CD4-positive, alpha-beta T cell treated with Interleukin-2 at 100 ng/mL for 4 hours (primary cell): ENCODE measurements at places on chromosomes 13 and 19.
A peak's percentile ranks its signal among the peaks of the same experiment; 100 is the strongest.

GRCh38 chr13:80612804-80613203, 271.9 kb upstream of the SPRY2 start:
- DNase-seq, result no peak

- DNase-seq, result no peak
Observed at GRCh38 chr13:79468819-79469218, 12.1 kb upstream of the NDFIP2 start.

DNA sequence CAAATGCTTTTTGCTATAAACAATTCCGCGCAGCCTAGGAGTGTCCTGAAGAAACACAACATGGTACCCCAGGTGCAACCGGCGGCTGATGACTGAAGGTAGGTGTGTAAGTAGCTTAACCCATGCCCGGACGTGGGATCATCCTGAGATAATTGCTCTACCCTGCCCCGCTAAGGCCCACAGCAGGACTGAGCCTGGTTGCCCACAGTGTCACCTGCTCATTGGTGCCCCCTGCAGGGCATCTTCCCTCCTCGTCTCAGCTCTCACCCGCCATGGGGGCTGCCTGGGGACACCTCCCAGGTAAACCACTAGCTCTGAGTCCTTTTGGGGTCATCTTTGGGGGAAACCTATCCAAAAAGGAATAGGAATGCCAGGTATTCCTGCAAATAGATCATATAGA, 22.3 kb downstream of the TMEM161A start:
- peak; percentile 45 for DNase-seq

- no peak for DNase-seq
Observed at GRCh38 chr19:56301155-56301554, 13.5 kb downstream of the ZSCAN5A start.

DNA sequence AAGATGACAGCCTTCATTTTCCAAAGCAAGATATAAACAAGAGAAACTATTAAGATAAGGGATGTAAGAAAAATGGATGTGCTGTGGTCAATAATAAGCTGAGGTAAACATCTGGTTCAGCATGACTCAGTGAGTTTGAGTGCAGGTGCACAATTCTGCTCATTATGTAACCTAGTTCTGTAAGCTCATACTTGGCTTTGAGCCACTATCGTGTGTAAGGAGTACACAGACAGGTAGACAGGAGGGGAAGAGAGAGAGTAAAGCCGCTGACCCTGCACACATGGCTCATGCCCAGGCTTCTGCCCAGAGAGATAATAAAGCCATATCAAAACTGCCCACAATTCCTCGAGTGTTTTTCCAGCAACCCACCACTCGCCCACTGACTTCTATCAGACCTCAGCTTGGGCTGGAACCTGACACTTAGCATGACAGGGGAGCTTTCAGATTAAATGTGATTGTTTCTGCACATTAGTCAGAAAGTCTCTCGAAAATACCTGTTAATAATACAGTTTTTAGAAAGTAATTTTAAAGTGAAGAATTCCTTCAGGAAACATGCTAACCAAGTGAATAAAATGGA, 51.7 kb downstream of the ZNF91 start:
- DNase-seq, result no peak

- no peak for DNase-seq
Observed at GRCh38 chr19:5553892-5554291, 13.9 kb downstream of the TINCR start.

DNA sequence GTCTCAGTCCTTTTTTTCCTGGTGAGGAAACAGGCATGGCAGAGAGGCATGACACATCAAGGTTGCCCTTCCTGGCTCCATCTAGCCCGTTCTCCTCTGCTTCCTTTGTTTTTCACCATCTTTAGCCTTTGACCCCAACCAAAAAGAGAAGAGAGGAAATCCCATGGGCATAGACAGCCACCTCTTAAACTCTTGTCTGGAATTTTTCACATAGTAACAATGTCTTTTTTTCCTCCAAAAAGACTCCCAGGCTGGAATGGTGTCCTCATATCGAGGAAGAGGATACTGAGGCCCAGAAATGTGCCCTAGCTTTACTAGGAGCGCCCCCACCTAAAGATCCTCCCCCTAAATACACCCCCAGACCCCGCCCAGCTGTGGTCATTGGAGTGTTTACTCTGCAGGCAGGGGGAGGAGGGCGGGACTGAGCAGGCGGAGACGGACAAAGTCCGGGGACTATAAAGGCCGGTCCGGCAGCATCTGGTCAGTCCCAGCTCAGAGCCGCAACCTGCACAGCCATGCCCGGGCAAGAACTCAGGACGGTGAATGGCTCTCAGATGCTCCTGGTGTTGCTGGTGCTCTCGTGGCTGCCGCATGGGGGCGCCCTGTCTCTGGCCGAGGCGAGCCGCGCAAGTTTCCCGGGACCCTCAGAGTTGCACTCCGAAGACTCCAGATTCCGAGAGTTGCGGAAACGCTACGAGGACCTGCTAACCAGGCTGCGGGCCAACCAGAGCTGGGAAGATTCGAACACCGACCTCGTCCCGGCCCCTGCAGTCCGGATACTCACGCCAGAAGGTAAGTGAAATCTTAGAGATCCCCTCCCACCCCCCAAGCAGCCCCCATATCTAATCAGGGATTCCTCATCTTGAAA, at the start of gene GDF15:
TSS of gene GDF15 (plus strand) at position 484 of the 868 bp plus-strand sequence. CDS start at position 516, 32 bp downstream.
- DNase-seq, result no peak

DNA sequence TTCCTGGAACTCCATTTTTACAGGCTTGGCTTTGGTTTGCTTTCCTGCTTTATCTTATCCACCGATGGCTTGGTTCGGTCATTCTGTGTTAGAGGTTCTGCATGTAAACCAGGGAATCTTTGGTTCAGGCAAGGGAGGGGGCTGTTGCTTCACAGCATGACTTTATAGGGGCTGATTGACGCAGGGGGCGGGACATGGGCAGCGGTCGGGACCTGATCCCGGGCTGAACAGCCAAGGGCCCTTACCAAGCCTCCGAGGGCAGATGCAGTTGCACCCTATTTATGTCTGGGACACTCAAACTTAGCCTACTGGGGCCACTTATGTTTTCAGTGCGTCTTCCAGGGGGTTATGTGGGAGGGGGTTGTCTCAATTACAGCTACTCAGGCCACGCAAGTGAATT, 312.4 kb downstream of the ZNF536 start:
- no peak for DNase-seq

DNA sequence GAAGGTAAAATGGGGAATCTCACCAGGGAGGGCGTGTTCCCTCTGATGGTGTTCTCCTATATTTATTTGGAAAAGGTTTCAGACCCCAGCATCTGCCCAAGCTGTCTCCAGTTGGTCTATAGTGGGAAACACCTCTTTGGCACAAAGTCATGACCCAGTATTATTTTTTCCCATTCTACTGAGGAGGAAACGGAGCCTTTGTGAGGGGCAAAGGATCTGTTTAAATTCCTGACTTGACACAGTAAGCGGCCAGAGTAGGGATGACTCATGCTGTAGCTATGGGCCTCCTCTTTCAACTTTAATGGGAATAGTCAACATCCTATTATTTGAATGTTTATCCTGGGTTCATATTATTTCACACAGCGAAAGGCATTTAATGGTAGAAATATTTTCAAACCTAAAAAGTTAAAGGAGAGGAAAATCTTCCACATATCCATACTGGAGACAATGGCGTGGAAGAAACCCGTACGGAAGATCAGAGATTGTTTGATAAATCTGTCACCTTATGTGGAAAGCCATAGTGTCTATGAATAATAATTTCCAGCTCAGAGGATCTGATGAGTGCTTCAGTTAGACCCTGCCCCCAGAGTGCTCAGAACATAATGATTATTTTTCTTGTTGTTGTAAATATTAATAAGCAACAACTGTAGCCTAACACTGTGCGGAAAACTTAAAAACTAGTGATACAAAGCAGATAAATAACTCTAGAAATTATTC, 126.0 kb downstream of the FOXO1 start:
- no peak for DNase-seq

- DNase-seq, result no peak
Observed at GRCh38 chr19:55101261-55101660, 16.2 kb downstream of the PPP1R12C start.

DNA sequence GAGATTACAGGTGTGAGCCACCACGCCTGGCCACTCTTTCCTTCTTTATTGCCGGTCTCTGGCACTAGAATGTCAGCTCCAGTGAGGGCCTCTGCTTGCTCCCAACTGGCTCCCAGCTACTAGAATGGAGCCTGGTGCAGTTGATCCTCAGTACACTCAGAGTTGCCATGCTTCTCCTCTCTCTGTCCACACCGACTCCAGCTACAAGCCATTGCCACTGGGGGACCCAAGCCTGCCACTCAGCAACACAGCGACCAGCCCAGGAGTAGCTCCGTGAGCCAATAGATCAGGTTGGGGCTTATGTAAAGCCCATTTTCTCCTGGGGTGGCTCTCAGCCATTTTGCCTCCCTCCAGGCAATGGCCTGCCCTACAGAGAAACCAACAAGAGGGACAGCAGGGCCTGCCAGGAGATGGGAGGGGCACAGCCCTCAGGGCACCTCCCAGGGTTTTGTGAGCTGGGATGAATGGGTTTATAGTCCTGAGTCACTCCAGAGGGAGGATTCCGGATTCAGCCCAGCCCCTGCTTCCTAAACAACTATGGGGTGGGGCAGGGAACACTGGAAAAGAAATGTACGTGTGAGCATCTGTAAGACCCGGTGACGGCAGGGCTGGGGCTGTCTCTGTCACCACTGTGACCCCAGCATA, 36.5 kb downstream of the OPA3 start:
- no peak for DNase-seq

DNA sequence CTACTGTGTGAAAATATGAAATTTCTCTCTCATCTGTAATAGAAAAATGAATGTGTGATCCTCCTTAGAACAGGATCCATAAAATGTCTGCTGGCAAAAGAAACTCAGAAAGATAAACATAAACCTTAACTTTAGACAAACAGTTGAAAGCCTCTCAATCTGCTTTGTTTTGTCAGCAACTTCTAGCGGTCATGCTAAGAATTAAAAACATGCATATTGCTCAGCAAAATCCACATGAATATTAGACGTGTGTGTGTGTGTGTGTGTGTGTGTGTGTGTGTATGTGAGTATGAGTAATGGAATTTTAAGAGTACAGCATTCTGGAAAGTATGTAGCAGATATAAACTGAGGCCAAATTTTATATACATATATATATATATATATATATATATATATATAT, 1779.2 kb upstream of the MIR17HG start:
- no peak for DNase-seq

DNA sequence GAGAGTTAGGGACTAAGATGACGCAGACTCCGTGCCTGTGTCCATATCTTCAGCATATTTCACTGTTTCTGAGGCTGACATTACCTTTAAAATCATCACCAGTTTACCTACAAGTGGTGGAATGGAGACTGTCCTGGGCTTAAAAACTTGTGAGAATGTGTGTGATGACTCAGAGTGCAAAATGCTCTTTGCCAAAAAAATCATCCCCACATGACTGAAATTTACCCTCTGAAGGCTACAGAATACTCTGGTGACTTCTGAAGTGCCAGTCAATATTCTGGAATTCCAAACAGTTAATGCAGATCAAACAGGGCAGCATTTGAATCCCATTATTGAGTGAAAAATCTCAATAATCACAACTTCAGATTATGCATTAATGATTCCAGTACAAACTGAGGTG, 901.4 kb downstream of the EFNB2 start:
- no peak for DNase-seq

GRCh38 chr13:63954683-63955082, 2539.0 kb upstream of the PCDH20 start:
- no peak for DNase-seq

DNA sequence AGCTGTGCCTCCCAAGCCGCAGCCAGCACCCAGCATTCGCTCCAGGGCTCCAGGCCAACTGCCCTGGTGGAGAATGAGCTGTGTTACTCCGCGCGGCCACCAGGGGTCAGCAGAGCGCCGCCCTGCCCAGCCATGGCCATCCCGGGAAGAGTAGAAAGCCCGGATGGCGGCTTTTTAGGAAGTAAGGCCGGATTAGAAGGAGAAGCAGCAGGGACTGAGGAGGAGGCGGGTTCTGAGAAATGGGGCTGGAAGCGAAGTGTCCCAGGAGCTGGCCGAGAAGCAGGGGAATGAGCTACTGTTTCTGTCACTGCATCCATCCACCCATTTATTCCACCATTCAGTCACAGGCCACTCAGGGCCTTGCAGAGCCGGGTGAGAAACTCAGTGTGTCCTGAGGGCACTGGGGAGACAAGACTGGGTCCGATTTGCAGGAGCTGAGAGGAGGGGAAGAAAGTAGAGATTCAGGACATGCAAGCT, 6.6 kb upstream of the NPAS1 start:
- peak; percentile 67 for DNase-seq

DNA sequence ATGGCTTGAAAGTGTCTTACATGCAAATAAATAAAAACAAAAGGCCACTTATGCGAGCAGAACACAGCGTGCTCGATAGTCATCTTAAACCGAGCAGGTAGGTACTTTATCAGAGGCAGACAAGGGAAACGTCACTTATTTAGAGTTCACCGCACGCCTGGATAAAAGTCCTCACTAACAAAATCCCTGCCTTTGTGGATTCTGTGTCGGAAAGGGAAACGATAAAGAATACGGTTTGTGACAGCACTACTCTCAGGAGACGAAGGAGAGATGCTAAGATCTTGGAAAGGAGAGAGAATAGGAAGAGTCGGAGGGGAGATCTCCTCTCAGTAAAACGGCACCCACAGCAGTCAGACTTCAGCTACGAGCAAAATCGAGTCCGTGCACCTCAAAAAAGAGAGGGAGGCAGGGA, 581 bp downstream of the RCBTB1 start:
- peak; percentile 19 for DNase-seq

DNA sequence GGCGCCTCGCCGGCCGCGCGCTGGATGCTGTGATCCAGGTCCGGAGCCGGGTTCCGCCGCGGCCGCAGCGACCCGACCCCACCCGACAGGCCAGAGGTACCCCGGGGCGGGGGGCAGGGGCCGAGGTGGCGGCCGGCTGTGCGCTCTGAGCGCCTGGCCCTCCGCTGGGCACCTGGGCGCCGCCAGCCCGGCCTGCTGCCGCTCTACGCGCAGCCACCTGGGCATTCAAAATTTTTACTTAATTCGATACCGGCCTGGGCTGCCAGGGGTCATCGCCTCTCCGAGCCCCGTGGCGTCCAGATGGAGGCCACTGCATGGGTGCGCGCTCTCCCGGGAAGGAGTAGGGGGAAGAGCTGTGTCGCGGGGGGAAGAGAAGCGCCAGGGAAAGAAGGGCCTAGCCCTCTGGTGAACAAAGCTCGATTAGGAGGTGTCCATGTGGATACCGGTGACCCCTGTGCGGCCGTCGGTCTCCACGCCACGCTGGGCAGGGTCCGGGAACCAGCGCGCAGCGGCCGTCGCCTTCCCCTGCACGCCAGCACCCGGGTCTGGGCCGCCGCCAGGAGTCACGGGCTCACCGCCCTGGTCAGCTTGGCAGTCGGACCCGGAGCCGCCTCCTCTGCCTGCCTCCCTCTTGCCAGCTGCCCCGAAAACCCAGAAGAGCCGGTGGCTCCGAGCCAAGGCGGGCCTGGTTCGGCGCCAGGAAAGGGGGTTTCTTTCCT, 666 bp downstream of the BIVM start:
- no peak for DNase-seq

- no peak for DNase-seq
Observed at GRCh38 chr13:46947425-46948191, 50.8 kb upstream of the HTR2A start.
